ENCODE measurements at places on chromosomes 12 and 14.

GRCh38 chr14:69423279-69423678 lies 24.8 kb downstream of the SLC39A9 start:
- DNase-seq: no peak

DNA sequence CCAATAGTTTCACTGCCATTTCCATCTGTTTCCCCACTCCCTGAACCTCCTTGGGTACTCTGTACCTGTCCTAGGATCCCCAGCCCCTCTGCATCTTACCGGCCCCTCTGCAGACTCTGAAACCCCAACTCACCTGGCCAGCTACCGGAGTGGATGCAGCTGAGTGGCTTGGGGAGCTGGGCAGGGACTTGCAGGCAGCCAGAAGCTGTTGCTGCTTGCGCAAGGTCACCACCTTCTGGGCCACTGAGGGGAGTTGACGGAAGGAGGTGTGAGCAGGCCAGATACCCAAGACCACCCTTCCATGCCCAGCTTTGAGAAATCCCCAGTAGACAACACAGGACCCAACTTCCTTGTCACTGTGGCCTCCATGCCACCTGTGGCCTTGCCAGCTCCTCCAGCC lies 6.3 kb downstream of the AGAP2 start:
- no peak for DNase-seq

DNA sequence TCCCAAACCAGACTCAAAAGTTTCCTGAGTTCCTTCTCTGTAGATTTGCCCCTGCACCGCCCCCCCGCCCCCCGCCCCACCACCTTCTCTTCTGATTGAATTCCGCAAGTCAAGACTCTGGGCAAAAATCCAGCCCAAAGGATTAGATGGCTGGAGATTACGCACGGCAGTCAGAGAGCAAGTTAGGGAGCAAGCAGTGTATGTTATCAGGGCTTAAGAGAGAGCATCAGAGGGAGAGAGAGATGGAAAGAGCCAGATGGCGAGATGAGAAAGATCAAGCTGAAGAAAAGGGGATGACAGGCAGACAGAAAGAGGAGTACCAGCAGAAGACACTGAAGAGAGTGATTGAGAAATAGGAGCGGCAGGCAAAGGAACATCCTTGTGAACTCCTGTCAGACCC lies 13.9 kb upstream of the ANKRD33 start:
- DNase-seq: no peak

DNA sequence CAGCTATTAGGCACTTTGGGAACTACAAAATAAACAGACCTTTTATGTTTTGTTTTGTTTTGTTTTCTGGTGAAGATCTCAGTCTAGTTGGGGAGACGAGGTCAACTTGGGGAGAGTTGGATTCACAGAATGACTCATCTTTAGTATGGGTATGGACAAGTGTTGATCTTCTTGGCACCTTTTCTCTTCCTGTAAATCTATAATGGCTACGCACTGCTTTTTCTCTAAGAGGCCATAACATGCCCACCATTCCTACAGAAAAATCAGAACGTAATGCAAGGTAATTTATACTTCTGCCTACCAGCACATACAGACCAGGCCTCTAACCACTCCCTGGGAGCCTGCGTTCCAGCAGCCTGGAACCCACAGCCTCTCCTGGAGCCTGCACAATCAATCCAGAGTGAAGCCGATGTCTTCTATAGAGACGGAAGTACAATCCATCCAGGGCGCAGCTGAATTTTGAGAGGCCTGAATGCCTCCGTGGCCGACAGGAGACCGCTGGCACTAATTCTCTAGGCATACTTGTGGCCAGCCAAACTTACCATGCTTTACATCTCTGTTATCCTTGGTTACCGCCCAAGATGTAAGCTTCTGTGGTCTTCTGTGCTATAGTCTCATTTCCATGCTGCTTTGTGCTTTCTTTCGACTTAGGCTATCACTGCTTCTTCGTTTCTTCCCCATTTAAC lies 717 bp downstream of the PPHLN1 start:
- DNase-seq: no peak

DNA sequence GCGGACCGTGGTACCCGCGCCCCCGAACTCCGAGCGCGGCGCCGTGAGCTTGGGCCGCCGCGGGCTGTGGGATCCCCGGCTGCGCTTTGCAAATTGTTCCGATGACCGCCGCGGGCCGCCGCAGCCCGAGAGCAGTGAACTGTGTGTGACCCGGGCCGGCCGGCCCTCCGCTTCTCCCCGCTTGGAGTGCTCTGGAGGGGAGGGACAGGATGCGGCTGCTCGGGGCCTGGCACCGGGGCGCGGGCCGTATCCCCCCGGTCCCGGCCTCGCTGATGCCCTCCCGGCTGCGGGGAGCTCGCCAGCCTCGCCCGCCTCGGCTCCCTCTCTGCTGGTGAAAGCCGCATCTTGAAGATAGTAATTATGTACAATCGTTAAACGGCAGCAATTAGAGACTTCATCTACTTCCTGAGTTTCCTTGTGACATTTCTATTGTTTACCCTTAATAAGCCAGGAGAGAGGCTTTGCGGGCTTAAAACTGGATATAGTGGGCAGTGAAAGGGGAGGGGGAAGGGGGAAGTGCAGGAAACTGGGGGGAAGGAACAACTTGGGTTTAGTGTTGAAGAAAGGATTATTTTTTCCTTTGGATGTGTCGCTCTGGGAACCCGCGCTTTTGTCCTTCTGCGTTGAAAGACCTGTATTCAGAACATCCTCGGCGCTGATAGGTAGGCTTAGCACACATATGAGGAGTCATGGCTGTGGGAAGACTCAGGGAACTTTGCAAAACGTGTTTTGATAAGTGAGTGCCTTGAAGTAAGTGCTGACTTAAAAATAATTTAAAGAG lies 1.2 kb downstream of the PELI2 start:
- no peak for DNase-seq

DNA sequence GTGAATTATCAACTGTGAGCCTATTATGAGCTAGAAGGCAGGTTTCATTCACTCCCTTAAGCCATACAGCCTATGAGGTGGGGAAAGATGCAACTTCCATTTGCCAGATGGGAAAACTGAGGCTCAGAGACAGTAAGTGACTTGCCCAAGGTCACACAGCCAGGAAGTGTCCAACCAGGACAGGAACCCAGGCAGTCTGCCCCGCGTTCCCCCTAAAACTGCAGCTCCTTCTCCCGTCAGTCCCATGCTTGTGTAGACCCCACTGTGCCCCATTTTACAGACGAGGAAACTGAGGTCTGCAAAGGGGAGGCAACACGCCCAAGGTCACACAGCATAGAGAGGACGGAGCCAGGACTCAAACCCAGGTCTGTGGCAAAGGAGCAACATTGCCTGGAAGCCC lies 50.6 kb downstream of the NCOR2 start:
- no peak for DNase-seq

- DNase-seq: no peak
Observed at GRCh38 chr12:109910969-109911348, 10.9 kb downstream of the TCHP start.

GRCh38 chr12:18429366-18429765 lies 168.0 kb downstream of the PIK3C2G start:
- no peak for DNase-seq

GRCh38 chr12:121388421-121388981 lies 11.4 kb upstream of the RNF34 start:
- DNase-seq: no peak

- DNase-seq: no peak
Observed at GRCh38 chr14:33460164-33460563, 490.7 kb downstream of the EGLN3 start.

DNA sequence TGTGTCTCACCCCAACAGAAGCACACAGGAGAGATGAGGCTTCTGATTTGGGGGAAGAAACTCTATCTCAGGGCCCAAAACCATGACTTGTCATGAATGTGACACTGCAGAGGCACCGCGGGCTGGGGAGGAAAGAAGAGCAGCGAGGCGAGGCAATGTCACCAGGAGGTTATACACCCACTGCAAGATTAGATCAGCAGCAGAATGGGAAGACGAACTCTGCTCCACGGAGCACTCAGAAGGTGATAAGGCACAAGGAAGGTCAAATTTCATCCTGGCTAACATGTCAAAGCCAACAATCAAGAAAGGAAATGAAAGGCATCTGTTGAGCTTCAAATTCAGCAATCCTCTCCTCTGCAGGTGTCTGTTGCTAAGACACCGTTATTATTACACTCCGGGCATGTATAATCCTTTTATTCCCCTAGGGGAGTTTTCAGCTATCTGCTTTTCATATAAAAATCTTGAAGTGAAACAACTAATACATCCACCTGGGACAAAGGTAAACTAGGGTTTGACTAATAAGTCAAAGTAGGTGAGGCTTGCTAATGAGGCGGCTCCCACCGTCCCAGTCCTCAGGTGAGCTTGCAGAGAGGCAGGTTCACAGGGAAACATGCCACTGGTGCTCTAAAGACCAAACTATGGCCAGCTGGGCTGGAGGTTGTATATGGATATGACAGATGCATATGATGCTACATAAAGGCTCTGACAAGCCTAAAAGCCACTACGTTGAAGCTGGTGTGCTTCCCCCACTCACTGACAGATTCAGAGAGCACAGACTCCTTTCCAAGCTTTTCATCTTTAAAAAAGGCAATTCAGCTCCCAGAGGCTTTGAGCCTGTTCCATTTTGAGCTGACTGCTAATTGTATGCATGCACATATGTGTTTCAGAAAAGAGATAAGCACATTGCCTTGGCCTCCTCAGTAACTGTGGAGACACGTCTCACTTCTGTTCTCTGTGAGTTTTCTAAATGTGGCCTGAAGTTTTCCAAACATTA lies 221.2 kb downstream of the NELL2 start:
- DNase-seq: no peak

GRCh38 chr14:64159588-64159987 lies 134.6 kb downstream of the ESR2 start:
- DNase-seq: no peak

- no peak for DNase-seq
Observed at GRCh38 chr14:89956661-89957009, 908 bp downstream of the TDP1 start.

- DNase-seq: no peak
Observed at GRCh38 chr14:76237349-76237990, 85.7 kb downstream of the GPATCH2L start.

GRCh38 chr14:57865066-57865402 lies 858 bp downstream of the SLC35F4 start:
- no peak for DNase-seq

GRCh38 chr14:68506021-68506644 lies 286.7 kb downstream of the ZFP36L1 start:
- DNase-seq: no peak

GRCh38 chr14:96934638-96935330 lies 137.6 kb downstream of the VRK1 start:
- DNase-seq: no peak

DNA sequence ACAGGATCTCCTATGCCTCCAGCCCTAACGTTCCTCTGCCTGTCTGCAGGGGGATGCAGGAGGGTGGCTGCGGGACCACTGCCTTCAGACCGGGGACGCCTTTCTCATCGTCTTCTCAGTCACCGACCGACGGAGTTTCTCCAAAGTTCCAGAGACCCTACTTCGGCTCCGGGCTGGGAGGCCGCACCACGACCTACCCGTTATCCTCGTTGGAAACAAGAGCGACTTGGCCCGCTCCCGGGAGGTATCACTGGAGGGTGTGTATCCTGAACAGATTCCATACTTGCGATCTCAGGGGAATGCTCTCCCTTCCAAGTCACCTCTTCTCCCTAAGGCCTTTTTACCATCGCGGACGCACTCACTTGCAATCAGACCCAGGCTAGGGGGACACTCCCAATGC lies 3.0 kb downstream of the REM2 start:
- no peak for DNase-seq

DNA sequence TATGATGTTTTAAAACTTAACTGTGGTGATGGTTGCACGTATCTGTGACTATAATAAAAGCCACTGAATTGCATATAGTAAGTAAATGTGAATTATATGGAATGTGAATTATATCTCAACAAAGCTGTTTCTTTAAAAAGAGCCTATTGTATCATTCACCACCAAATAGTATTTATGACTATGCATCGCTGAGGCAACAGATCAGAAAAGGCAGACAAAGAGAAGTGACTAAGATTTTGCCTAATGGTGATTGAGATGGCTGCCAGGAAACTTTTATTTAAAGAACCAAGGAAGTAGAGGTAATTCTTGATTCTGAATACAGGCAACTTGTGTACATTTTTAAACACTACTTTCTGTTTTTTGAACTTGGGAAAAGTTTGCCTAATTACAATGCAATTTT lies 31.7 kb downstream of the DHRS7 start:
- DNase-seq: no peak

DNA sequence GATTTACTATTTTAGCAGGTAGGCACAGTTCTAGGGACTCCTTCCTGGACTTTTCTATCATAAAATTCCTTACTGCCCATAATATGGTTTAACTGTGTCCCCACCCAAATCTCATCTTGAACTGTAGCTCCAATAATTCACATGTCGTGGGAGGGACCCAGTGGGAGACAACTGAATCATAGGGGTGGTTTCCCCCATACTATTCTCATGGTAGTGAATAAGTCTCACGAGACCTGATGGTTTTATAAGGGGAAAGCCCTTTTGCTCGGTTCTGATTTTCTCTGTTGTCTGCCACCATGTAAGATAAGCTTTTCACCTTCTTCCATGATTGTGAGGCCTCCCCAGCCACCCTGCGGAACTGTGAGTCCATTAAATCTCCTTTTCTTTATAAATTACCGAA lies 10.0 kb upstream of the ETV6 start:
- no peak for DNase-seq

- no peak for DNase-seq
Observed at GRCh38 chr12:19896041-19896440, 456.7 kb downstream of the AEBP2 start.

GRCh38 chr14:68307790-68308168 lies 485.1 kb downstream of the ZFP36L1 start:
- DNase-seq: no peak

Data from stimulated activated CD4-positive, alpha-beta T cell treated with anti-CD3 and anti-CD28 coated beads, Interleukin-1b, Interleukin-23, amount 100 ng/mL, for 24 hours (primary cell).